A172 (cell line): ENCODE measurements at places on chromosomes 6 and 20.

GRCh38 chr6:164377348-164377918 is 932.0 kb downstream of the C6orf118 start:
- no peak for DNase-seq

DNA sequence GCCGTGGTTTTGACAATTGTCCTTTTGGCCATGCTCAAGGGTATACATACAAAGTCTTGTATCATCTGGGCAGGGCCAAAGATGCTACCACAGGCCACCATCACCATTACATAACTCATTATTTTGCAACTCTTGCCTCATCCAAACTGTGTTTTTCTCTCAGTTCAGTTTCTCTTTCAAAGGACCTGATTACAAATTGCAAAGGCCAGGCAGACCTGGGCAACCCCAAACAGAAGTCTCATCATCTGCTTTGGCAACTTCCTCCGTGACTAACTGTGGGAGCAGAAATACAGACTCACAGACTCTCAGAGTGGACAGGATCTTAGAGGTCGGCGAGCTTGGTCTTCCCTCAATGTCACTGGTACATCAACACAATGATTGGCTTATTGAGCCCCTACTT is 117.8 kb upstream of the NEDD9 start:
- no peak for DNase-seq

GRCh38 chr20:48571949-48572847 is 255.6 kb downstream of the PREX1 start:
- DNase-seq, result no peak

- DNase-seq, result no peak
Measured at GRCh38 chr6:103027271-103027931, 1633.9 kb downstream of the GRIK2 start.

DNA sequence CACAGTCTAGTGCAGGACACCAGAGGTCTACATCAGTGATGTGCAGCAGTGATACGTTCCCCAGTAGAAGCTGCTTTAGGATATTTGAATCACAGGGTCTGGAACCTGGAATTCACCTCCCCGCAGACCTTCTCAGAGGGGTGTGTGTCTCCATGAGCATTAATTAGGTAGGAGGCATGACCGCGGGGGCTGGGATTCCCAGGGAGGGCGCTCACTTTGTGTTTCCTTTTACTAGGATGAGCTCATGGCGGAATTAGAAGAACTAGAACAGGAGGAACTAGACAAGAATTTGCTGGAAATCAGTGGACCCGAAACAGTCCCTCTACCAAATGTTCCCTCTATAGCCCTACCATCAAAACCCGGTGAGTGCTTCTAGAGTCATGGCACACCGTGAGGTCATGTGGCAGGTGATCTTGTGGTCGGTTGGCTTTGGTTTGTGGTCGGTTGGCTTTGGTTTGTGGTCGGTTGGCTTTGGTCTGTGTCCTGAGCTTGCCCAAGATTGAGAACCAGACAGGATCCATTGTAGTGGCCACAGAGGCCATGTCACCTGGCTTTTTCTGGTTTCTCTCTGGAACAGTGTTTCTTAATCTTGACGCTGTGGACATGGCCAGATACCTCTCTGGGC is 40.8 kb downstream of the CHMP4B start:
- DNase-seq, result no peak

DNA sequence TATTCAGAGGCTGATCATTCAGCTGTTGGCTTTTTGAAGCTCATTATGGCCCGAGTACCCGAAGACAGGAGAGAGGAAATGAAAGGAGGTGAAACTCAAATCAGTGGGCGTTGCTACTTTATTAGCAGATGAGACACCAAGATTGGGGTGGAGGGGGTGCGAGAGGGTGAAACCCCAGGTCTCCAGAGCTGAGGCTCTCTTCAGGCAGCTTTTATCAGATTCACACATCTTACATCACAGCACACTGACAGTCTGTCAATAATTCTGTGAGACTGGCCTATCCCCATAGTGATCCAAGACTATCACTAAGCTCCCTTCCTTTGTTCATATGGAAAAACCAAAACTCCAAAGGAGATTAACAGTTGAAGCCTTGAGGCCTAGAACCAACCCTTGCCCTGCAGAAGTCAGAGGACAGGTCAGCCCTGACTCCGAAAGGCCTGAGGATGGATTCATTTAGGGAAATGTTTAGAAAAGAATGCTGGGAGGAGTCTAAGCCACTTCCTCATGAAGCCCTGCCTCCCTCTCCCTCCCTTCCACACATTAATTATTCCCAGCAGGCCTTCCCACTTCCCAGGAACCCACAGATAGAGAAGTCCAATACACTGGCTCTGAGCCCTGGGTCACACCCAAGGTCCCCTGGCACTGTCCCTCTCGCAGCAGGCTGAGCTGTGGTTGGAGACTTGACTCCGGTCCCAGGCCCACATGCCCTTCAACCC is 23.2 kb downstream of the TRERF1 start:
- peak; percentile 31 for DNase-seq

- no peak for DNase-seq
Measured at GRCh38 chr6:139430899-139431601, 56.6 kb upstream of the CITED2 start.

- DNase-seq, result no peak
Measured at GRCh38 chr6:87670707-87671106, 31.3 kb downstream of the AKIRIN2 start.

DNA sequence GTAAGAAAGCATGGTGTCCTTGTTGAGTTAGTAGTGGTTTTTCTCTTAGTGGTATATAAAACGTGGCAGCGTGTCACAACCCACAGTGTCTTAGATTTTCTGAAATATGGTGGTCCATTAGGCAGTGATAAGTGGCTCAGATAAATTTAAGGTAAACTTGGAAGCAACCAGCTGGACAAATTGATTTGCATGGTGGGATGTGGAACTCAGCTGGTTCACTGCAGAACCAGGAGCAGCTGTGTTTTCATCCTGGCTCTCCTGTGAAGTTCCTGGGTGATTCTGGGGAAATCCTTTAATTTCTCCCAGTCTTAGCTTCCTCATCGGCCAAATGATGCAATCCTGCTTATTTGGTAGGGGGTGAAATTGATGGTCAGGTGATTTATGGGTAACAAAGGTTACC is 32.9 kb upstream of the EEF1E1 start:
- DNase-seq, result no peak

DNA sequence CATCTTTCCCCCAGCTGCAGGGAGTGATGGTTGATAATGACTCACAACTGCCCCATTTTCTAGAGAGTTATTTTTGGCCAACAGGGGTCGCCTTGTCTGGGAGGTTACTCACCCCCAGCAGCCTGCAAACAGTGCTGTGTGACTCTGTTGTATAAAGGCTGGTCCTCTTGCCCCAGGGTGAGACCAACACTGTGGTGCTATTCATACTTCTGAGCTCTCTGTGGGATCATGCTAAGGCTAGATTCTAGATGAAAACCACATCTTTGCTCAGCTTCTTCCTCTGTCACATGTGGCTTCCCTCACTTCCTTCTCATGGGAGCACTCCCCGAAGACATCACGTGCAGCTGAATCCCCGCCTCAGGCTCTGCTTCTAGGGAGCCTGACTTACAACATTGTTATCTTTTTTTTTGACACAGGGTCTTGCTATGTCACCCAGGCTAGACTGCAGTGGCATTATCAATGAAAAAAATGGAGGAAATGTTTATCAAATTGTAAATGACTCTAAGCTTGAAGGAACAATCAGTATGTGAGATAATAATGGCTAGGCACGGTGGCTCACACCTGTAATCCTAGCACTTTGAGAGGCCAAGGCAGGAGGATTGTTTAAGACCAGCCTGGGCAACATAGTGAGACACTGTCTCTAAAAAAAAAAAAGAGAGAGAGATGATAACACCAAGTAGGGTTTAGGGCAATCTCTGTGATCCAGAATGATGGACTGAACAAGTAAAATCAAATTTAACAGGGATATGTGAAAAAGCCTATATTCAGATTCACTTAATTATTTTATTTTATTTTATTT is 55.7 kb upstream of the SLC23A2 start:
- peak; percentile 62 for DNase-seq

DNA sequence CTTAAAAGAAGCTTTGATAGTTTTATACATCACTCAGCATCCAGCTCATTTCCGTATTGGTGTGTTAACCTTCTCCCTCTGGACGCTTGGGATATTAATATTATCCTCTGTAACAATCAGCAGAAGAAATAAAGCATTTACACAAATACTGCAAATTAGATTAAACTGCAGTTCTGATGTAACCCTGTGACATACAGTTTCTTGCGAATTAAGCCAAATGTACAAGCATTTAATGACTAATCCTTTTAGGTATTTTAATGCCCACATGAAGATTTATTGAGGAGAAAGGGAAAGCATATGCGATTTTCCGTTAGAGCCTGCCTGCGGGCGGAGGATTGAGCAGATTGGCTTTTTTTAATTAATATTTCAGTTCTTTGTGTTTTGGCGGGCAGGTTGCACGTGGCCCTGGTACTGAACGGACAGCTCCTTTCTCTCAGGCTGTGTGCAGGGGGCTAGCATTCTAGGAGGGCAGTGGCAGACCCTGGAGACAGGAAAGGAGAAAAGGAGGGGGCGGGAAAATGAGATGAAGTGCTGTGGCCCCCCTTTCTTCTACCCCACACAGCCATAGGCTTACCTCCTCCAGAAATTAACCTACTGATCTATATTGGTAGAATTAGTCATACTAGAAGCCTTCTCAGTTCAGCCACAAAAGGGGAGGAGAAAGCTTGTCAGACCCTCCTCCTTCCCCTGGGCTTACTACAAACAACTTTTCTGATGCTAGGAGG is 14.1 kb upstream of the TFAP2D start:
- DNase-seq, result no peak

DNA sequence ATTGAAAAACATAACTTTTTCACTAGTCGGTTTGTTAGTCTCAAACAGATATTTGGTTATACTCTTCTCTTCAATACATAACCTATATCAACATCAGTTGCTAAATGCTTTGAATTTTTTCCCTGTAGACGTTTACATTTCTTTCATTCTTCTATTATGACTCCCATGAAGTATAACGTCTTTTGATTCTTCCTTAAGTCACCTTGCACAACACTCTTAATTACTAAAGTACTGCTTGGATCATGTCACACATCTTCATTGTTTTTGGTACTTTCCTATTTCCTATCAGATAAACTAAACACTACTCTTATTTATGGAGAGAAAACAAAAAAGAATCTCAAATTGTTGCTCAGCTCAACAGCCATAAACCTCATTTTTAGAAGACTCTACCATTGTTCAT is 23.0 kb upstream of the BMP5 start:
- peak; percentile 58 for DNase-seq

GRCh38 chr6:163083141-163083540 is 331.4 kb upstream of the QKI start:
- DNase-seq, result no peak
